Activated T-cell treated with anti-CD3 and anti-CD28 coated beads, Interleukin-2, amount 50 U/mL, for 72 hours (primary cell): ENCODE measurements at places on chromosomes 16 and 17. TPM values are rescaled to one million over a fixed set of nuclear protein-coding genes. Genes with fewer than 3 reads are reported as not detected.

ABCA9 gene
- 0.09 TPM for total RNA-seq

ZNF469 gene
- 0.65 TPM for total RNA-seq

DNA sequence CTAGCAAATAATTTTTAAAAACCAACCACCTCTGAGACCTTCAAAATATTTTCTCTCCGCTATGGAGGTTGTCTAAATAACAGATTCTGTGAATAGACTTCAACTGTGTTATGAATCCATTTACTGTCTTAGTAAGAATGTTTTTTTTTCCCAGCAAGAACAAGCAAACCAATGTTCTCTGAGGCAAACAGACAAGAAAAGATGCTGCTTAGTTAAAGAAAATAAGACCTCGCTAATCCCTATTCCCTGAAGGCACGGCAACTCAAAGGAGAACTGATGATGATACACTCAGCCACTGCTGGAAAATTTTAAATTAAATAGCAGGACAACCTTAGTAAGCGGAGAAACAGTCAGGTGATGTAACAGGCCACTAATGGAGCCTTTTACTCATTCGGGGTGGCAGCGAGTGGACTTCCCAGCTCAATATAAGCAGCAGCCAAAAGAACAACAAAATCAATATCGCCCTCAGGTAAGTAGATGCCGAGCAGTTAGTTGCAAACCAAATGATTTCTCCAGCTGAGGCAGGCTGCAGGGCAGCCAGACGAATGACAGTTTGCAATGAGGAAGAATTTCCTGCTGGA, 81.8 kb downstream of the CPPED1 start:
- no peak for DNase-seq

- no peak for DNase-seq
These were observed 66.9 kb downstream of the ABR start for GRCh38 chr17:1112875-1113274.

GRCh38 chr17:33416131-33416530, 123.0 kb upstream of the ASIC2 start:
- DNase-seq, result no peak

DNA sequence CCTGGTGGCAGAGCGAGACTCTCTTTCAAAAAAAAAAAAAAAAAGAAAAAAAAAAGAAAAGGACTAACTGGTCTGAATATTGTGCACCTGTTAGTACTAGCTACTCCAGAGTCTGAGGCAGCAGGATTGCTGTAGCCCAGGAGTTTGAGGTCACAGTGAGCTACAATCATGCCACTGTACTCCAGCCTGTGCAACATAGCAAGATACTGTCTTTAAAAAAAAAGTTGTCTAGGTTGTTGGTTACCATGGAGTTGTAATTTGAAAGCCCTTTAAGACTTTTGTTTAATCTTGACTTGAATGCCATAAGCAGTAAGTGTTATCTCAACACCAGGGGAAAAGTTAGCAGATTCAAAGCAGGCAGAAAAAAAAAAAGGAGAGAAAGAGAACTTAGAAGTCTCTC, 10.9 kb upstream of the C16orf54 start:
- DNase-seq, result no peak

DNA sequence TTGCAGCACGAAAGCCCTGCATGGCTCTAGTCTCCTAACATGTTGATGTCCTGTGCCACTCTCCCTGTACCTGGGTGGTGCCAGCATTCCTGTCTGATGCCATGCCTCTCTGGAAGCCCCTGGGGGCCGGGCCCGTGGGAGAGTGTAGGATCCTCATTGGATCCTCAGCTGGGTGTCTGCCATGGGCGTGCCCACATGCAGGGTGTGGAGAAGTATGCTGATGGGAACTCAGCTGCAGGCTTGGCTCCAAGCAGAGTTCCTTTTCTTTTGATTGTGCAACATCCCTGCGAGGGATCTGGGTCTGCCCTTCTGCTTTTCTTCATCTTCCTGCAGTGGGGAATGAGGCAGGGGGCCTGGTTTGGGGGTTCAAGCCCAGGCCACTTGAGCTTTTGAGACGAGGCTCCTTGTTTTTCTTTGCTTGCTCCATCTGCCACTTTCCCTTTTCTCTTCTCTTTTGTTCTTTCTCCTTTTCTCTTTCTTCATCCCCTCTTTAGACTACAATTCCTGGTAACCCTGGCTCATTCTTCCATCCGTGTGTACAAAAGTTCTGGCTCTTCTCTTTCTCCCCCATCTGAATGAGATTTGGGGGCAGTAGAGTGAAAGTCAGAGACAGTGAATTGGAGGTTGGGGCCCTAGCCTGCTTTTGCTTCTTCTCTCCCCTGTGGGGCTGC, 32.9 kb downstream of the KSR1 start:
- no peak for DNase-seq
